ENCODE measurements at places on chromosomes 3 and 15. TPM values are rescaled to one million over a fixed set of nuclear protein-coding genes. Genes with fewer than 3 reads are reported as not detected.

The MFN1 gene
- total RNA-seq, result 27.2 TPM

The ANKRD63 gene
- total RNA-seq, result not detected

The COL8A1 gene
- 2.2 TPM for total RNA-seq

The ENTPD3 gene
- 0.12 TPM for total RNA-seq

The KY gene
- total RNA-seq, result 2.1 TPM

The TNFSF10 gene
- 27.5 TPM for total RNA-seq

The PDHB gene
- total RNA-seq, result 177 TPM

The ACSBG1 gene
- total RNA-seq, result 1.9 TPM

The CHL1 gene
- 2.9 TPM for total RNA-seq
